HFFc6 (cell line): ENCODE measurements at places on chromosomes 11 and 22.

GRCh38 chr22:28310299-28310698 lies 369.3 kb downstream of the TTC28 start:
- H3K4me1 ChIP-seq = no peaks in the 10 kb centered on the region
- DNase-seq = no peak
- H3K36me3 ChIP-seq = no peaks in the 10 kb centered on the region
- H3K4me3 ChIP-seq = no peak overlapping the region

GRCh38 chr11:127362754-127363308 lies 362.3 kb upstream of the KIRREL3 start:
- H3K27me3 ChIP-seq = no peaks in the 10 kb centered on the region; the same call in 1 of the 2 replicates
- no peaks in the 10 kb centered on the region for H3K36me3 ChIP-seq
- no peak overlapping the region for H3K27ac ChIP-seq
- no peak overlapping the region for H3K4me3 ChIP-seq
- H3K4me1 ChIP-seq = no peaks in the 10 kb centered on the region

GRCh38 chr11:99814021-99814420 lies 793.3 kb downstream of the CNTN5 start:
- no peak for DNase-seq
- H3K36me3 ChIP-seq = no peaks in the 10 kb centered on the region
- H3K27ac ChIP-seq = no peak overlapping the region

DNA sequence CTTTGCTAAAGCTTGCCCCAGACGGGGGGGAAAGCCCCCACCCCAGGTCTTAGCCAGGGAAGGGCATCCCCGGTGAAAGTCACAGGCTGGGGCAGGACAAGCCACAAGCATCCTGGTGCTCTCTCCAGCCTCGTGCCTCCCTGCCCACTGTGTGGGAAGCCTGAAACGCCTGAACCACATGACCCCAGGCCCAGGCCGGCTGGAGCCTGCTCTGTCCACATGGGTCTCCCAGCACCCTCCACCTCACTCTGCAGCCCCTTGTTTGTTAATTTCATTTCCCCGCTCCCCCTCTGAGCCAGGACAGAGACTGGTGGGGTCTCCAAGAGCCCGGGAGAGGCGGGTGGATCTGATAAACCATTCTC lies 58.3 kb upstream of the TCF20 start:
- H3K27ac ChIP-seq = no peak overlapping the region
- DNase-seq = no peak
- H3K27me3 ChIP-seq = peaks cover 13% of the 10 kb centered on the region
- H3K4me1 ChIP-seq = no peaks in the 10 kb centered on the region

DNA sequence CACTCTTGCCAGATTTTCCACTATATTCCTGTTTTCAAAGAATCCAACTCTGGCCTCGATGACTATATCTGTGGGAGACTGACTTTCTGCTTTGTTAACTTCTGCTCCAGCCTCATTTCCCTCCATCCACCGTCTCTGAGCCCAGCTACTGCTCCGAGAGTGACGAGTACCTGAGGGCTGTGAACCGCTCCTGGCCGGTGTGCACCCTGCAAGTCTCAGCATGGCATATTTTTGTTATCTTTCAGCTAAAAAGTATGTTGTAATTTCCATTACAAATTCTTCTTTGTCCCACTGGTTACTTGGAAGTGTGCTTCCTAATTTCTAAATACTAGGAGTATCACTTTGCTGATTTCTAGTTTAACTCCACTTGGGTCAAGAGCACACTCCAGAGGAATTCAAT lies 36.5 kb upstream of the MOB2 start:
- H3K36me3 ChIP-seq = no peaks in the 10 kb centered on the region
- DNase-seq = no peak
- no peak overlapping the region for H3K4me3 ChIP-seq
- no peak overlapping the region for H3K27ac ChIP-seq

GRCh38 chr22:19122752-19123492 lies 710 bp upstream of the DGCR2 start:
- H3K27me3 ChIP-seq = peaks cover 5% of the 10 kb centered on the region; the same call in 1 of the 2 replicates
- no peak for DNase-seq
- peaks cover 28% of the 10 kb centered on the region for H3K4me1 ChIP-seq

- peak; percentile 63 for DNase-seq
- peaks cover 28% of the 10 kb centered on the region for H3K36me3 ChIP-seq
- peaks cover 14% of the 10 kb centered on the region for H3K27me3 ChIP-seq
- peaks cover 38% of the 10 kb centered on the region for H3K4me1 ChIP-seq
- H3K4me3 ChIP-seq = peak overlapping the region; percentile 98
Measured at GRCh38 chr11:62546929-62547625, 471 bp upstream of the AHNAK start.

- no peaks in the 10 kb centered on the region; the same call in 1 of the 2 replicates for H3K27me3 ChIP-seq
- no peak overlapping the region for H3K4me3 ChIP-seq
- no peak for DNase-seq
- no peaks in the 10 kb centered on the region for H3K36me3 ChIP-seq
Measured at GRCh38 chr11:86790867-86791849, 9.2 kb upstream of the PRSS23 start.

DNA sequence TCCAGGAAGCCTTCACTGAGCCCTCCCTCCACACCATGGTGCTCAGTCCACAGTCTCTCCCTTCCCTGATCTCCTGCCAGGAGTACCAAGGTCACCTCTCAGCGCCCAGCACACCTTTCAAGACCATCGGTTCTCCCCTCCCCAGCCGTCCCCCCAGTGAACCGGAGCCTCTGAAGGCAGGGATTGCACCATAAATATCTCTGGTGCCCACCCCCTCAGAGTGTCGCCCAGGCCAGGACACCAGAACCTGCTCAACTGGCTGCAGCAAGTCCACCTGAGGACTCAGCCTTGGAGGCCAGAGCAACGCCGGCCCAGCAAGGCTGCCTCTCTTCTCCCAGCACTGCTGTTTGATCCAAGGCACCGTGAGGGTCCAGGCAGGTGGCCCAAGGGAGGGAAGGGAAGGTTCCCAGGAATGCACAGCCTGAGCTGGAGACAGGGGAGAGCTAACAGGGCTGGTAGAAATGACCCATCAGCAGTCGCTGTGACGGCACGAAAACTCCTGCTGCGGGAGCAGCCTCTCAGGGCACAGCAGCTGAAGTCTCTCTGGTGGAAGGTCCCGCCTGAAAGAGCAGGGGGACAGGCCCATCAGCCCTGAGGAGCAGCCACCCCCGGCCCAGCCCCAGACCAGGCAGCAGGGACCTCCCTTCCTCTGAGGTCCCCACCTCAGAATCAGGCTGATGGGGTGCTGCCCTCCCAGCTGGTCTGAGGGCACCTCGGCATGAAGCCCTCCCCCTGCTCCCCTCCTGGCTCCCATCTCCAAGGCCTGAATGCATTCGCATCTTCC lies 80.3 kb downstream of the BUD13 start:
- no peak overlapping the region for H3K4me3 ChIP-seq
- peaks cover 23% of the 10 kb centered on the region for H3K27me3 ChIP-seq
- peaks cover 6% of the 10 kb centered on the region for H3K4me1 ChIP-seq

DNA sequence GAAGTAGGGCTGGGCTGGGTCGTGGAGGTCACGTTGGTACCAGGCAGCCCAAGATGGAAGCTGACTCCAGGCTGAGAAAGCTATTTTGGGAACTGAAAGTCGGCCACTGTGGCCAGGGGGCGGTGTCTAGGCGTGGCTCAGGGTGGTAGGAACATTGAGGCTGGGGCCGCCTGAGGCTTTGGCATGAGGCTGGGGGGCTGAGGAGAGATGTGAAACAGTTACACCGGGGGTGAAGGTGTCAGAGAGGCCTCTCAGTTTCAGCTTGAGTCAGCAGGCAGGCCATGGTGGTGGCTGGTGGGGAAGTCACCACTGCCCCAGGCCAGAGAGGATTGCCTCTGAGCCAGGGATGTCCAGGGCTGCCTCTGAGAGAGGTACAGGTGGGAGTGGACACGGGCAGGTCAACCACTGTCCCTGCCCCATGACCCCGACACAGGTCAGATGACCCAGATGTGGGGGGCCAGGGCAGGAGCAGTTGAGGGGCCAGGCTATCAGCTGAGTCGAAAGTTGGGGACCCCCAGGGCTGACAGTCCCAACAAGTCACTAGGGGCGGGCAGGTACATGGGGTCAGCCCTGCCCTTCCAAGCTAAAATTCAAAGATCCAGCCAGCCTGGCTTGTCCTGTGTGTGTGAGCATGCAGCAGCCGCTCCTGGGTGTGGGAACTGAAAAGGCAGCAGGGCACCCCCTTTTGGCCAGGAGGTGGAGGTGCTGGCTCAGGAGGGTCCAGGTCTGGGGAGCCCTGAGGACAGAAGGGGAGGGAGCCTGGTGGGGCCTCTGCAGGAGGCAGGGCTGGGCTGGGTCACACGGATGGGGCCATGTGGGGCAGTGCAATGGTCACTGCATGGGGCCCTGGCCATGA lies 7.2 kb downstream of the KCNK7 start:
- H3K27ac ChIP-seq = peak overlapping the region; percentile 66
- 0 out of 2 replicates have a peak overlapping the region, but pooled peaks have one; percentile 15 for H3K4me3 ChIP-seq
- H3K27me3 ChIP-seq = no peaks in the 10 kb centered on the region; the same call in 1 of the 2 replicates
- DNase-seq = peak; percentile 46
- peaks cover 29% of the 10 kb centered on the region for H3K4me1 ChIP-seq

GRCh38 chr22:31840585-31840984 lies 86.8 kb downstream of the DEPDC5 start:
- H3K36me3 ChIP-seq = peaks cover 22% of the 10 kb centered on the region
- H3K4me1 ChIP-seq = peaks cover under 1% of the 10 kb centered on the region; the same call in 1 of the 2 replicates
- no peak overlapping the region for H3K4me3 ChIP-seq
- no peak for DNase-seq

DNA sequence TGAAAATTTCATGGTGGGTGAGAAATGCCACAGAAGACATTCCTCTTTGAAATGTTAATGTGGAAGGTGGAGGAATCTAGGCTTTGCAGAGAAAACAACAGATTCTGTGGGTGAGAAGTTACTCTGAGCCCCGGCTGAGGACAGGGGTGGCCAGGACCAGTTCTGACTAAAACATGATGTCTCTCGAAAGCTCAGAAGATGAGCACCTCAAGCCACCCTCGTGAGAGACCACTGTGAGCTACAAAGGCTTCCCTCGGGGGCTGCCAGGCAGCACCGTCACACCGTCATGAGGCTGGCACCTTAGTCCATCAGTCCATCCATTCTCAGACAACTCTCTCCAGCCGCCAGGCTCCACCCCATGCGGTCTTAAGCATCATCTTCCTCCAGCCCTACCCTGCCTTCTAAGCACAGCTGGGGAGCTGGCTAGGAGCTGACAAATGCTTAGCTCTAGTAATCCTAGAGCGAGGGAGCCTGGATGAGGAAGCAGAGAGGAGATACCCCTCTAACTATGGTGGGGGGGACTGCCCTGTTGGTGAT lies 360.5 kb downstream of the SHANK2 start:
- H3K27me3 ChIP-seq = peaks cover 5% of the 10 kb centered on the region
- no peak overlapping the region for H3K27ac ChIP-seq
- no peak for DNase-seq
- peaks cover 6% of the 10 kb centered on the region for H3K36me3 ChIP-seq
- no peak overlapping the region for H3K4me3 ChIP-seq
- no peaks in the 10 kb centered on the region for H3K4me1 ChIP-seq

DNA sequence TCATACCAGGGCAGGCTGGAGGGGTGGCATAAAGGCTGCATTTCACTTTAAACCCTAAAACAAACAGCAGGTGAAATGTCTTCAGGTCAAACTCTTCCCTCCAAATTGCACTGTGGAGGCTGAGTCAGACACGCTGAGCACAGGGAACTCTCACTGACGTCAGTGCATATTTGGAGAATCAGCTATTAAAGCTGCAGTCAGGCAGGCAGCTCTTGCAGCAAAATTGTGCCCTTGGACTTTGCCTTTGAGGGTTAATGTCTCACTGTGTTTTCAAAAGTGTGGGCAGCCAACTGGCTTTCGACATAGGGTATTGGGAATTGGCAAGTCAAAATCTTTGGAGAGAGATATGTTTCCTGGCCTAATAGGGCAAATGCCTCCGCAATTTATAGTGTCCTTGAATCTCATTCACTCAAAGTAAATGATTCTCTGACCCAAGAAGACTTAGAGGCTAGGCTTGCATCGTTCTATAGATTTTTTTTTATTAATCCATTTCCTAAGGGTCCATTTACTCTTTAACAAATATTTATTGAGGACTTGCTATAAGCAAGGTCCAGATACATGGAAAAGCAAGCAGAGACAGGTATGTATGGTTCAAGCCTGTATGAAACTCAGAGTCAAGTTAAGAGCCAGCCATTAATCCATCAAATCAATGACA lies 27.7 kb upstream of the SMCO4 start:
- peaks cover 23% of the 10 kb centered on the region for H3K4me1 ChIP-seq
- H3K36me3 ChIP-seq = peaks cover 6% of the 10 kb centered on the region
- no peak overlapping the region for H3K4me3 ChIP-seq
- no peak overlapping the region for H3K27ac ChIP-seq
- H3K27me3 ChIP-seq = peaks cover 1% of the 10 kb centered on the region; the same call in 1 of the 2 replicates

GRCh38 chr22:31394326-31394725 lies 5.1 kb upstream of the DRG1 start:
- H3K36me3 ChIP-seq = no peaks in the 10 kb centered on the region
- peaks cover 5% of the 10 kb centered on the region; the same call in 1 of the 2 replicates for H3K27me3 ChIP-seq
- peaks cover 12% of the 10 kb centered on the region for H3K4me1 ChIP-seq
- H3K4me3 ChIP-seq = no peak overlapping the region
- no peak for DNase-seq

DNA sequence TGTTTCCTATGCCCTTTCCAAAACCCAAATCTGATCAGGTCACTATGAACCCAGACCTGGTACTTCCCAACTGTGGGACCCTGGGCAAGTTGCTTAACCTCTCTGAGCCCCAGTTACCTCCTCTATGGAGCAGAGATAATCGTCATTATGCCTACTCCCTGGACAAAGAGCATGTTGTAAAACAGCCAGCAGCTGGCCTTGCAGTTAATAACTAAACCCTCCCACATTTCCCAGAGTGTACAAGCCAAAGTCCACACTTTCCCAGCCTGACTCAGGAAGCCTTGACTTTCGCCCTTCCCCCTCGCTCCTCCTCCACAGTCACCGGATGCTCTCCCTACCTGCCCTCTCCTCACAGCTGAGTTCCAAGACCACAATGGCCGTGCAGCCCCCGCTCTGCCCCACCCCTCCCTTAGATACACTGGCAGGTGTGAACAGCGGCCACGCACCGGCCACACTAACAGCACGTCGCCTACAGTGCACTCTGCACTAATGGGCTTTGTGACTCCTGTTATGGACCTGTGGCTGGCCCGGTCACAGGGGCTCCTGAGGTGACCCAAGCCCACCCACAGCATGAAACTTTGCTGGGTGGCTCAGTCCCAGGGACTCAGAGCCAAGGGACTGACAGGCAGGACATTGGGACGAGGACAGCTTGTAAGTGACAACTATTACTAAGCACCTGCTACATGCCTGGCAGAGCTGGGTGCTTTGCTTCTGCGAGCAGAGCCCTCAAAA lies 15.6 kb upstream of the MFNG start:
- no peaks in the 10 kb centered on the region for H3K27me3 ChIP-seq
- H3K27ac ChIP-seq = no peak overlapping the region
- peak; percentile 69 for DNase-seq
